ENCODE measurements at places on chromosomes 11 and 22.

DNA sequence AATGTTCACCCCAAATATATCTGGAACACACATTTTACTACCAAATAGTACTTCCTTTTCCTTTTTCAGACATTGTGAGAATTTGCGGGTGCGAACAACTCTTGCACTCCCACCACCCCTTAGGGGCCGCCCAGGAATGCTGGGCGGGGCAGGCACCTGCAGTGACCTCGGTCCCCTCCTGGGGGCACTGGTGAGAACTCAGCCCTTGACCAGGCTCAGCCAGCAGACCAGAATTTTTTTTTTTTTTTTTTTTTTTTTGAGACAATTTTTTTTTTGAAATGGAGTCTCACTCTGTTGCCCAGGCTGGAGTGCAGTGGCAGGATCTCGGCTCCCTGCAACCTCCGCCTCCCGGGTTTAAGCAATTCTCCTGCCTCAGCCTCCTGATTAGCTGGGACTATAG, 75.8 kb downstream of the ARHGAP8 start:
- peak; percentile 21 for DNase-seq

GRCh38 chr11:47052576-47052975, 116.0 kb downstream of the CSTPP1 start:
- no peak for DNase-seq

DNA sequence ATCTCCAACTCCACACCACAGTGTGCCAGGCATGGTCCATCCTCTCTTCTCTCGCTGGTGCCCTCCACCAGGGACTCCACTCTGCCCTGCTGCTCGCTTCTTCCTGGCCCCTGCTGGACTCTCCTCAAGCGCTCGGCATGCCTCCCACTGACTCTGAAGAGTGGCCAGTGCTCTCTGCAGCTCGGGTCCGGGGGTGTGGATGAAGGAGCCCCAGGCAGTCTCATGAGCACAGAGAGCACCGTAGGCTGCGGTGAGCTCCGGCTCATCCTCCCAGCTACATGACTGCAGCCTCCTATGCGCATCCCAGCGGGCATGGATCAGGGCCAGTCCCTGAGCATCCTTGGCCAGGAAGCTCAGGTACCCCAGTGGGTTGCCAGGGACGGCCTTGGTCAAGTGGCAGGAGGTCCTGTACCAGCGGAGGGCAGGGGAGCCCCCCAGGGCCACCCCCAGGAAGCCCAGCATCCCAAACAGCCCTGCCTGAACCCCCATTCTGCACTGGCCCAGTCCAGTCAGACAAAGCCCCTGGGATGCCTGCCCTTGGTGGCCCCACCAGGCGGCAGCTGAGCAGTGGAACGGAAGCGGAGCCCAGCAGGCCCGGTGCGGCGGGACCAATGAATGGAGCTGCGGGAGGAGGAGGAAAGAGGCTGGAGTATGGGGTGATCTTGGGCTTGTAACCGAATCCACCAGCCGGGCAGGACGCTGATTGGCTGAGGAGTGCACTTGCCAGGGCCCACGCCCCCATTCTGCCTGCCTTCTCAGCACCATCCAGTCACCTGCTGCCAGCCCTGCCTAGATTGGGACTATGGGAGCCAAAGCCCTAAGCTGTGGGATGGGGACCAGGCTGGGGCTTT, at the start of gene PLA2G3:
Gene PLA2G3 (minus strand): TSS at position 643 of the 851 bp plus-strand sequence. CDS start 154 bp downstream, at position 489.
- peak; percentile 48 for DNase-seq

GRCh38 chr11:104154296-104154695, 9.7 kb downstream of the PDGFD start:
- DNase-seq = no peak

DNA sequence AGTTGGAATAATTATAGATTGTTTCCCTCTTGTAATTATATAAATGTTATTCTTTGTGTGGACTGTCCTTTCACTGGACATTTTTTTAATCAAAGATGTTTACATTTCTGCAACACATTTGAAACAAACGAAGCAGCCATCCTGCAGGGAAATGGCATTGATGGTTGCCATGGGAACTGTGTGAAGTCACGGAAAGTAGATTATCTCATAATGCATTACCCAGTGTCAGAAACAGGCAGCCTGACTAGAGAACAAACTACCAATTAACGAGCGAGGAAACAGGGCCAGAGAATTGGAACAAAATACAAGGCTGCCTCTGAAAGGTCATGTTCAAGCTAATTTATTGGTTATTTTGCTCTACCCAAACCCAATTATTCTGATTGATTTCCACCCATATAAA, 96.9 kb upstream of the LARGE1 start:
- DNase-seq = no peak
